ENCODE measurements at places on chromosomes 11 and 22.

DNA sequence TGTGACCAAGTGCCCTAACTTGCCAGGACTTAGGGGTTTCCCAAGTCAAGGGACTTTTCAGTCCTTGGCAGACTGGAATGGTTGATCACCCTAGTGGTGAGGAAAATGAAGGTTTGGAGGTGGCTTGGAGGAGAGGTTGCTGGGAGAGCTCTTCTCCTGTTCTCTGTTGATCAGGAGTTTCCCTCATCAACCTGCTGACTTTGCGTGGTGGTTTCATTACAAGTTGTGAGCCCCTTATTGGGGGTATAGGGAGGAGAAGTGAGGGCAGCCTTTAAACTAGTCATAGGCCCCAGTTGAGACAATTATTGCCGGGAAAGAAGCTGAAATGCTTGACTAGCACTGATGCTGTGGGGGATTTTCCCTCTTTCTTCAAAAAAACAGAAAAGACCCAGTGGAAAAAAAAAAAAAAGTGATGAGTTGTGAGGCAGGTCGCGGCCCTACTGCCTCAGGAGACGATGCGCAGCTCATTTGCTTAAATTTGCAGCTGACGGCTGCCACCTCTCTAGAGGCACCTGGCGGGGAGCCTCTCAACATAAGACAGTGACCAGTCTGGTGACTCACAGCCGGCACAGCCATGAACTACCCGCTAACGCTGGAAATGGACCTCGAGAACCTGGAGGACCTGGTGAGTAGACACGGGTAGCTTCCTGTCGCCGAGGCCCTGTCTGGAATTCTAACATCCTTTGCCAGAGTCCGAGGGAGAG lies at the start of gene CXCR5:
Gene CXCR5, plus strand, starts transcription at position 525 of the 704 bp plus-strand sequence. Its CDS starts 50 bp downstream, at position 575.
- peak; percentile 88 for DNase-seq

GRCh38 chr11:76856106-76856505 lies 4.6 kb upstream of the ACER3 start:
- DNase-seq = peak; percentile 73

GRCh38 chr11:118198370-118198769 lies 21.9 kb upstream of the SCN2B start:
- peak; percentile 88 for DNase-seq

DNA sequence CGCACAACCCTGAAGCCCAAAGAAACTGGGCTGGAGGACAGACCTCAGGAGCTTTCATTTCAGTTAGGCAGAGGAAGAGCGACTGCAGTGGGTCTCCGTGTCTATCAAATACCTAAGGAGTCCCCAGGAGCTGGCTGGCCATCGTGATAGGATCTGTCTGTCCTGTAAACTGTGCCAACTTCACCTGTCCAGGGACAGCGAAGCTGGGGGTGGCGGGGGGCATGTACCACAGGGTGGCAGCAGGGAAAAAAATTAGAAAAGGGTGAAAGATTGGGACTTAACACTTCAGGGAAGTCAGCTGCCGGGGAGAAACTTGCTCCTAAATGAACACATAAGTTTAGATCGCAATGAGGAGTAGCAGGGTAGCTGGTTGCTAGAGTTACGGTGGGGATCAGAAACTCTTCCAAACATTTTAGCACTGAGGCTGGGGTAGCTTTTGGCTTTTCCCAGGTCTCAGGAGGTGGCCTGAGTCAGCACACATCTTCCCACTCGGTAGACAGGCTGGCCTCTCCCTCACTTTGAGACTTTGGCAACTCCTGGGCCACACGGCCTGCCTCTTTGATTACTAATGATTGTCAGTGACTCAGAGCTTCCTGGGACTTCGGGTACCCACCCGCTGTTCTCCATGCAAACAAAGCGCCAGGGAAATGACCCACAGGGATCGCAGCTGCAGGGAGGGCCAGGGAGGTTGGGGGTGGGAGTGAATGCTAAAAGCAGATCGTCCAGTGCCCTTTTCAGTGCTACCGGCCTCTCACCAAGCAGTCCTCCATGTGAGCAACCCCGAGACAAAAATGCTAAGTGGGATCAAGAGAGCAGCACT lies 2.9 kb upstream of the MTFP1 start:
- DNase-seq = peak; percentile 90

- DNase-seq = no peak
Observed at GRCh38 chr11:71340086-71340606, 87.8 kb upstream of the SHANK2 start.

- DNase-seq = peak; percentile 81
Observed at GRCh38 chr22:37051391-37052385, at the start of gene KCTD17. TSS of gene KCTD17 (plus strand) at chr22:37051742. CDS start at chr22:37051761, 19 bp downstream.

DNA sequence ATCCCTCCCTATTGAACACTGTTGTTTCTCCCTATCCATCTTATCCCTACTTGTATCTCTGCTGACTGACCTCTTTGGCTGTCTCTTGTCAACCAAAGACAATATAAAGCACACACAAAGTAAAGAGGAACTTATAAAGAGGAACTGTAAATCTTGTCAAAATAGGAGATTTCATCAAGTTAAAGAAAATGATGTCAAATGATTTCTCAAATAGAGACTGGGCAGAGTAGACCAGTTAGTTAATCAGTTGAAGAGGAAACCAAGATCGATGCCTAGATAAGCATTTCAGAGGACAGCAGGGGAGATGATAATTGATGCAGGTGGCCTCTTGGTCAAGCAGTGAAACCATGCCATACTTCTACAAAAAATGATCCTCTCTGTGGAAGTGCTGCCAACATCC lies 22.7 kb downstream of the KCNQ1OT1 start:
- DNase-seq = peak; percentile 76

- peak; percentile 92 for DNase-seq
Observed at GRCh38 chr22:49657275-49657973, 170.2 kb downstream of the BRD1 start.

GRCh38 chr22:19103880-19104821 lies 18.1 kb downstream of the DGCR2 start:
- no peak for DNase-seq

DNA sequence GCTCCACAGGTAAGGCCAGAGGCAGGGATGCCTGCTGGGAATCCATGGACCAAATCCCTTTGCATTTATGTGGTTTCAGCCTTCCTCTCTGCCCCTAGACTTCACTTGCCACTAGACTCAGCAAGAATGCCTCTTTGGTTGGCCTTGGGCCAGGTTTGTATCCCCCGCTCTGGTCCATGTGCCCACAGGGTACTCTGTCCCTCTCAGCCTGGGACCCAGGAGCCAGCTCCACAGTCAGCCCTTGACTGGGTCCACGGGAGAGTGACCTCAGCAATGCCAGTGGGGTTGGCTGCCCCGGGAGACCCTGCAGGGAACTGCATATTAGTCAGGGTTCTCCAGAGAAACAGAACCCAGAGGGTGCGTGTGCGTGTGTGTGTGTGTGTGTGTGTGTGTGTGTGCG lies 28.3 kb upstream of the LINC01488 start:
- no peak for DNase-seq

GRCh38 chr22:38427465-38427864 lies 27.5 kb downstream of the KCNJ4 start:
- DNase-seq = no peak

DNA sequence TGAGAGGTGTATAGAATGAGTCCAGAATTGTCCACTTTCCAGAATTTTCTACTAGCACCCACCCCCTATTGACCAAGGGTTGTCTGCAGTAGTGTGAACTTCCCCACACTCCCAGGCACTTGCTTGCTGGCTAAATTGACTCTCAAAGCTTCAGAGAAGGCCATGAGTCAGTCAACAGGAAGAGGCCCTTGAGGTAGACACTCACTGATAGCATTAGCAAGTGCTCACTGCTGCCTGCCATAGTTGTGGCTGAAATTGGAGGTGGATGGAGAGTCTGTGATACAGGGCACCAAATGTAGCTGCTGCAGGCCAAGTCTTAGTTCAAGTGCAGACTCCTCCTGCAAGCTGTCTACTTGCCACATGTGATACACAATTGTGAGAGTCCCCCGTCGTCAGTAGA lies 156.8 kb downstream of the SPON1 start:
- DNase-seq = no peak

- DNase-seq = no peak
Observed at GRCh38 chr11:104968856-104969776, 742 bp upstream of the CASP4 start.

GRCh38 chr22:29216011-29216872 lies 10.5 kb downstream of the EMID1 start:
- DNase-seq = no peak

DNA sequence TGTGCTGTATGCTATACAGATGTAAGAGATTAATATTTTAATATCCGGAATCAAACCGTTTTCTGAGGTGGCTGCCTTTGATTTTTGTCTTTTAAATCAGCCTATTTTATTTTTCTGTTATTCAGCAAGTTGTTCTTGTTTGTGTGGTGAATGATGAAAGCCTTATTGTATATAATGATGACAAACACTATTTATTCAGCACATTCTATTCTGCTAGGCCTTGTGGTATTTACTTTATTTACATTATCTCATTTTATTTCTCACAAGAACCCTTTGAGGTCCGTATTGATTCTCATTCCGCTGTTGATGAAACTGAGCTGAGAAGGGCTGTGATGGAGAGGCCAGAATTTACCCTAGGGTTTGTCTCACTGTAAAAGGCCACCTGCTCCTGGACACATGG lies 40.5 kb downstream of the KREMEN1 start:
- DNase-seq = no peak

- DNase-seq = no peak
Observed at GRCh38 chr11:132448334-132448995, 1078.0 kb downstream of the NTM start.

GRCh38 chr11:106624377-106624776 lies 393.9 kb downstream of the GUCY1A2 start:
- no peak for DNase-seq

DNA sequence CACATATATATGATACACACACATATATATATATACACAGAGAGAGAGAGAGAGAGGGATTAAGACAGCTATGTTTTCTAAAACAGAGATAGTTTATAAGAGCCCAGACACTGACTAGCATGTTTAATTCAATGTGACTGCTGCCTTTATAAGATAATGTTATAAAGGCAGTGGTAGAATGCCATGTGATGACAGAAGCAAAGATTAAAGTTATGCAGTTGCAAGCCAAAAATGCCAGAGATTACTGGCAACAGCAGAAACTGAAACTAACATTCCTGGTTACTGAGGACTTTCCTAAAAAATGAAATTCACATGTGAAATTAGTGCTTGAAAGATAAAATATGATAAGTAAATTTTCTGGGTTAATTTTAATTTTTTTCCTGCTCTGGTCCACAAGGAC lies 1888.9 kb downstream of the LRRC4C start:
- DNase-seq = no peak

GRCh38 chr11:70067036-70067435 lies 11.1 kb upstream of the ANO1 start:
- DNase-seq = no peak

GRCh38 chr11:103528046-103528445 lies 418.8 kb downstream of the DYNC2H1 start:
- DNase-seq = no peak

- DNase-seq = peak; percentile 95
Observed at GRCh38 chr11:76371170-76371569, 9.8 kb downstream of the THAP12 start.

GRCh38 chr11:130728185-130729180 lies 187.8 kb downstream of the SNX19 start:
- no peak for DNase-seq

DNA sequence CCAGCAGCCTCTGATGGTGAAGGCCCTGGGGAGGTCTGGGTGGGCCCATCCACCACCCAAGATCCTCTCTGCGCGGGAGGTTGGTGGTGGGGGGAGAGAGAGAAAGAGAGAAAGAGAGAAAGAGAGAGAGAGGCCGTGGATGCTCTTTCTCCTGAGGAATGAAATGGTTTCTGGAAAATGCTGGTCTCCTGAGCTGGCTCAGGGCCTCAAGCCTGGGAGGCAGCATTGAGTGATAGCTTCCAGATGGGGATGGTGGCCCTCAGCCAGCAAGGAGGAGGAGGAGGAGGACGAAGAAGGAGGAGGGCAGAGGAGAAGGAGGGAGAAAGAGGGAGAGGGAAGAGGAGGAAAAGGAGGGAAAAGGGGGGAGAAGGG lies 4.6 kb downstream of the TSPAN32 start:
- DNase-seq = no peak

GRCh38 chr11:130526846-130527245 lies 78.4 kb downstream of the ADAMTS15 start:
- no peak for DNase-seq

DNA sequence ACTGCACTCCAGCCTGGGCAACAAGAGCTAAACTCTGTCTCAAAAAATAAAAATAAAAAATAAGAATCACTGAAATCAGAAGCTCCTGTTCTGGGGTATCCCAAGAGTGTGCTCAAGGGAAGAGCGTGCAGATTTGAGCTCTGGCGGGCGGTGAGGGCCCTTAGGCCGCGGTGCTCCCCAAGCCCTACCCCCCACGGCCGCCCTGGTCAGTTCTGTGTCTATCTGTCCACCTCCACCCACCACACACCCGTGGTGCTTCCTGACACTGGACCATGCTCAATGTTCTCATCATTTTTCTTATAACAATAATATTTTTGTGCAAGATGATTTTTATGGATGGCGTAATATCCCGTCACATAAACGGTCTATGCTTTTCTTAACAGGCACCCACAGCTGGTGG lies 71.1 kb downstream of the RTL6 start:
- DNase-seq = no peak

DNA sequence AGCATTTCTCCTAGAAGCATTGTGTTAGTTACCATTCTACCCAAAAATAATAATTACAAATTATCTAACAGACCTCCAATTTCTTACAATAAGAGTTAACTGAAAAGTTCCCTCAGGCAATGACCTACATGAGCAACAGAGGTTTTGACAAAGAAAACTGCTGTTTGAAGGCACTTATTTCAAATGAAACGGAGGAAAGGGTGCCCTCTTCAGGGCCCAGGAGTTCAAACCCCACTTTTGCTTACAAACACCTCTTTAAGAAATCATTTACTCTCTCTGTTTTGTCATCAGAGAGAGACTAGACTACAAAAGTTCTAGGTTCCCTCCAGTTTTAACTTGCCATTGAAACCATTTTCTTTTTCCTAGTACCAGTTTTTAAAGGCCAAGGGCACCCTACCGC lies 56.7 kb downstream of the AMBRA1 start:
- no peak for DNase-seq

- DNase-seq = no peak
Observed at GRCh38 chr11:112805658-112806057, 155.6 kb upstream of the NCAM1 start.

DNA sequence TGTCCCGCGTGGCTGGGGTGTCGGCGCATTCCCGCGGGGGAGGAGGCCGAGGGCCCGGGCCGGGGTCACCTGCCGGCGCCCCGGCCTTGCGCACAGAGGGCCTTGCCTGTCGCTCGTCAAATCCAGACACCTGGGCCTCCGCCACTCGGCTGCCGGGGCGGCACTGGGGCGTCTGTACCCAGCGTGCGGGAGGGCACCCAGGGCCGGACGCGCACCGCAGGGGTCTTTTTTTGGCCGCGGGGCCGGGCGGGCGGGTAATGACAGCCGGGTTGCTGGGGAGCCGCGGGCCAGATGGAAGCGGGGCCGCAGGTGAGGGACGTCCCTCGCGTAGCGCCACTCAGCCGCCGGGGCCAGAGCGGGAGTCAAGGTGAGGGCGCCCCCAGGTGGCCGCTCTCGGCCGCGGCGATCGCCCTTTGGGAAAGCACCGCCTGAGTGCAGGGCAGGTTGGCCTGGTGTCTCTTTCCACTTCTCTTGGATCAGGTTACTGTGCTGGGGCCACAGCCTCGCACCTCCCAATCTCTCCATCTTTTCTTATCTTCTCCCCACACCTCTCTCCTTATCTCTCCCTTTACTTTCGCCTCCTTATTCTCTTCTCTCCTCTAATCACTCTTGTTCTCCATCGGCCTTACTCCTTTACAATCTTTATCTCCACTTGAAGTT lies 3.5 kb downstream of the PHLDB1 start:
- DNase-seq = peak; percentile 81

- DNase-seq = no peak
Observed at GRCh38 chr11:113082341-113082955, 121.2 kb downstream of the NCAM1 start.

Data from suppressor macrophage treated with lipopolysaccharide for 1 hour (primary cell).